Stimulated activated CD4-positive, alpha-beta T cell treated with anti-CD3 and anti-CD28 coated beads, Interleukin-15, amount 100 ng/mL, for 48 hours (primary cell): ENCODE measurements at places on chromosomes 4 and X.

- no peak for DNase-seq
Measured at GRCh38 chr4:118997601-118998000, 108.9 kb downstream of the SYNPO2 start.

DNA sequence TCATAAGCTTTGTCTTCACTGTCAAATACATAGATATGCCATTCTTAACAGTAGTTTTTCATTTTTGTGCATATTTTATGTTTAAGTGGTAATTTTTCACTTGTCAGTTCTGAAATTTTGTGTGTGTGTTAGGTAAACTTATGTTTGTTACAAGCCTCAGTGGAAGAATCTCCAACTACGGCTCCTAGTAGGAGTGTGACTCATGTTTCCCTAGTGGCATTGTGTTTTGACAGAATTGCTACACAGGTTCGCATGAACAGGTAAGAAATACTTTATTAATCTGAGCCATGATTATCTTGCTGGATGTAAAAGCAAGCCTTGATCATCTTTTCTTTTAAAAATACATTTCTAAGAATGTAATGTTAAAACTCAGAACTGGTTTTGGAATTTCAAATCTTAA, 94.4 kb downstream of the BLTP1 start:
- DNase-seq = no peak

- DNase-seq = no peak
Measured at GRCh38 chr4:140738139-140738538, 18.0 kb downstream of the TBC1D9 start.

- no peak for DNase-seq
Measured at GRCh38 chrX:10011991-10012390, 44.8 kb downstream of the CLDN34 start.

DNA sequence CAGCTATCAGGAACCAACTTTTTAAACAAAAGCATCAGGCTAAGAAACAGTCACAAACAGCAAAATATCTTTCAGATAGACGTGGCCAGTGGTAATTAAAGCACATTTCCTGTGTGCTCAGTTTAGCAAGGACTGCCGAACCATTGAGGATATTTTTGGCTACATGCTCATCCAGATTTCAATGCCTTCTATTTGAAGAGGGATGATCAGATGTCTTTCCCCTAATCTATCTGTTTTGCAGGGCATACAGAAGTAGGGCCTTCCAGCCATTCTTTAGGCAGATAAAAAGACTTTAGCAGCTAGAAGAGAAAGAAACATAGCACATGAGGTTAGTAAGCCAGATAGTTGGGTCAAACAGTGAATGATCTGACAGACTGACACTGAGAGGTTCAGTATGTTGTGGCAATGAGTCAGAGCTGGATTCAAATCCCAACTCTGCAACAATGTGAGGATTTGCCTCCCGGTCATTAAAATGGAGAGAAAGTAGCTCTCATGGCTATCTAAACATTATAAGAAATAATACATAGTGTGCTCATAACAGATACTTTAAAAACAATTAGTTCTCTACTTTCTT, 100.0 kb upstream of the PRKG2 start:
- DNase-seq = no peak

GRCh38 chr4:61440321-61440720, 240.2 kb downstream of the ADGRL3 start:
- no peak for DNase-seq
